NCI-H524 (cell line): ENCODE measurements at places on chromosomes 2 and 18.

DNA sequence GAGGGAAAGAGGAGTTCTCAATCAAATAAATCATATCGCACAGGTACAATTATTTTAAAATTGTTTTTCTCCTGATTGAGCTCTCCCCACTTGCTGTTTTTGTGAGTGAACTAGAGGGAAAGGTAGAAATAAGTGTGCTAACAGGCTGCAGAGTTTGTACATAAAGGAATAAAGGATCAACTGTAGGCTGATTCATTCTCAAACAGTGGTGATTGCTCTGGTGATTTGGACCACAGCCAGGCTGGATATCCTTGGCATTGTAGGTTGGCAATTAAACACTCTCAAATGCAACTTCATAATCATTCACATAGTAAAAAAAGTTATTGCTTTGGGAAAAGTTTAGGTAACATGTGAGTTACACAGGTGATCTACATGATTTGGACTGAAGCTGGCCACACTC, 29.8 kb downstream of the LRP1B start:
- no peak for DNase-seq

DNA sequence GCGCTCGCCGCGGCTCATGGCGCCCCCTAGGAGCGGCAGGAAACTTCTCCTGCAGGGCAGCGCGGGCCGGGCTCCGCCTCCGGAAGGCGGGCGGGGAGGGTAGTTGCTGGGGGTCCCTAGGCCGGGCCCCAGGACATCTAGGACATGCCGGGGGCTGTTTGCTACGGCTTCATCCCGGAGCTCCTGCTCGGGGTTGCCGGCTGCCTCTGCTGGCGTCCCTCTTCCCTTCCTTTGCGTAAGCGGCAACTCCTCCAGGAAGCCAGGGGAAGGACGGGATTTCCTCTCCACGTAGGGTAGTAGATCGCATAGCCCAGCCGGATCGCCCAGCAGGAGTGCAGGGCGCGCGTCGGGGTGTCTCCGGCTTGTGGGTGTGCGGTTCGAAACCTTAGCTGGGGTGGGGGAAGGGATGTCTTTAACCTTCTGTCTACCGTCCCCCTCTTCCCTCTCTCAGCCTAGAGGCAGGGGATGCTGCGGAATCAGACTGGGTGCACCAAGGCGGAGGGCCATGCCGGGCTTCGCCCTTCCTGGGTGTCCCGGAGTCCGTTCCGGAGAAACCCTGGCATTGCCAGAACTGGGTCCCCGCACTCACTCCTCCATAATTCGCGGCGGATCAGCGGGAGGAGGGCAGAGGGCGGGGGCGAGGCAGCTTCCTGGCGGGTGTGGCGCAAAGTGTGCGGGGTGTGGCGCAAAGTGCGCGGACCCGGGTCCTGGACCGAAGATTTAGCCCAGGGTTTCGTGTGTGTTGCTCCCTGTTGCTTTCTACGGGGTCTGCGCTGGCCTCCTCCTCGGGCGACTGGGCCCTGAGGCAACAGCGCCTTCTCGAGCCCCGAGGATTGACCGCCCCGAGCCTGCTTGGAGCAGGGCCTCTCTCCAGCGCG, 12.2 kb upstream of the SKOR2 start:
- DNase-seq, result no peak

- DNase-seq, result no peak
These were observed 14.3 kb downstream of the DSG2 start for GRCh38 chr18:31512203-31512764.

DNA sequence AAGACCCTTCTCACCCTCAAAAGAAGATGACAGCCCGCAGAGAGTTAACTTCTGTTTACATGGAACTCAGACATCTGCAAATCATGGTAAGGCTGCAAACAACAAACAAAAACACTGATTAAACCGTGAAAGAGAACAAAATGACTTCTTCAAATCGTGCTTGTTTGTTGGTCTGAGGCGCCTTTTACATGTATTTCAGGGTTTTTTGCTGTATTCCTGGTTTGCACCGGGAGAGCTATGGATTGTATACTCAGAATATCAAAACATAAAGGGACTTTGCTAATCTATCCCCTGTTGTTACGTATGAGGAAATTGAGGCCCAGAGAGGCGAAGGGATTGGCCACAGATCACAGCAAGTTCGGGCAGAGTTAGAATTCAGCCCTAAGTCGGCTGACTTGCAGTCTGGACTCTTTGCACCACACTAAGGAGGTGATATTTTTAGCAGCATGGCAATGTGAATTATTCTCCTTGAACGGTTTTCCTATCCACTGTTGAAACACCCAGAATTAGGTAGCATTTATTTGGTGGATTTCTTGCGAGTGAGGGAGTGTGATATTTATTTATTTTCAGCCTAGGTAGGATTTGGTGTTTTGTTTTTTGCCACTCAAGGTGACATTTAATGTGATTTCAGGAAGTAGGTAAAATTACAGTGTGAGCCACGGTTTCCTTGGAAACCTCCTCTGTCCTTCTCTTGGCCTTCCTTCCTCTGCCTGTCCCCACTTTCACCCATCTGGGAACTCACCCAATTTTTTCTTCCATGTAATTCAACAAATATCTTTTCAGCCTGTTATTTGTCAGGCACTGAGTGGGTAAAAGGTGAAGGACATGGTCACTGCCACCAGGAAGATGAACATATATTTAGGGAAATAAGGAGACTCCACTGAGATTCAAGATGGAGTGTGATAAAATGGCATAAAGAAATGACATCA, 980 bp upstream of the PDE6D start:
- DNase-seq, result no peak

GRCh38 chr2:28982381-28982950, 1.4 kb downstream of the TOGARAM2 start:
- DNase-seq, result no peak

DNA sequence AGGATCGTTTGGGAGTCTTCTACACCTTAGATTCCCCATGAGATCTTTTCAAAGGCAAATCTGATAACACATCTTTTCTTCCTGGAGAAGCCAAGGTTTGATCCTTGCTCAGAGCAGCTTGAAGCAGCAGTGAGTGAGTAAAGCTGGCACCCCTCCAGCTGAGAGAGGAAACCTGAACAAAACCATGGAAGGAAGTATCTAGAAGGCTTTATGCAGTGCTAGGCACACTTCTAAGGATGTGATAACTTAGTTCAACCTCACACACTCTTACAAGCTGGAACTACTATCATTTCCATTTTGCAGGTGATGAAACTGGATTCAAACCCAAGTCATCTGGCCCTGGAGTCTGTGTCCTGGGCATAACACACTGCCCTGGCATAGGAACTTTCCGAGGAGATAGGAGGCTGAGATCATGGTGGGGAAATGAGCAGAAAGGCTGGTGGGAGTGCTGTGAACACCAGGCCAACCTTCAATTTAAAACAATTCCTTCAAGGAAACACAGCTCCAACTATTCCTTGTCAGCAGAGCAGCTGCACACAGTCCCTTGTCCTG, 71.2 kb downstream of the CTAGE1 start:
- no peak for DNase-seq

- peak; percentile 18 for DNase-seq
These were observed 167.2 kb downstream of the FBXO15 start for GRCh38 chr18:73980289-73980979.

DNA sequence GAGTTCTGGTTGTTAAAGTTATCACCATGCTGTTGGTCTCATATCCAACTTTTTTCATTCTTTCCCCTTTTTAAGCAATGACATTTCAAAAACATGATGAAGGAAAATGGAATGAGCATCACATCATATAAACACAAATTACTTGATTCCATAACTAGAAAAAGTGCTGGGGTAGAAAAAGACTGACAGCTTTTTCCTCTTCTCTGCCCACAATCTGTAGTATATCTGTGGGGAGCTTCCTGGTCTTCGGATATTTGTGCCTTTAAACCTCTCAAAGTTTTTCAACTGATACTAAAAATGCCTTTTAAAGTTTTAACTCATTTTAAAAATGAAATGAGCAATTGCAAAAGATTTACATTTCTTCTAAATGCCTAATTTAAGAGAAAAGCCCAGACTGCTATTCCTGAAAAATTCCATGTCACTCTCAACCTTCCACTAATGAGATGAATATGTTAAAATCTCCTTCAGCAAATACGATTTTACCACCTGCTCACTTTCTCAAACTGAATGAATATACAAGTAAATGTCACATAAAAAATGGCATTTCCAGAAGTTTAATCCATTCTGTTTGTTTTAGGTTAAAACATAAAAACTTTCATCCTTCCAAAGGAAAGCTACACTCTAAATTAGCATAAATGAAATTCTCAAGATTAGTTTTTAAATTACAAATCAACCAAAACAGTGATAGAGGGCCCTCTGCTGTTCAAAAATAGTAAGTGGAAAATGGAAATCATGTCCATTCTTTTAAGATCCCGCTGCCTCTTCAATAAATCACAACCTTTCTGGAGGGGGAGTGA, 2.1 kb downstream of the DNAH7 start:
- DNase-seq, result peak; percentile 62

DNA sequence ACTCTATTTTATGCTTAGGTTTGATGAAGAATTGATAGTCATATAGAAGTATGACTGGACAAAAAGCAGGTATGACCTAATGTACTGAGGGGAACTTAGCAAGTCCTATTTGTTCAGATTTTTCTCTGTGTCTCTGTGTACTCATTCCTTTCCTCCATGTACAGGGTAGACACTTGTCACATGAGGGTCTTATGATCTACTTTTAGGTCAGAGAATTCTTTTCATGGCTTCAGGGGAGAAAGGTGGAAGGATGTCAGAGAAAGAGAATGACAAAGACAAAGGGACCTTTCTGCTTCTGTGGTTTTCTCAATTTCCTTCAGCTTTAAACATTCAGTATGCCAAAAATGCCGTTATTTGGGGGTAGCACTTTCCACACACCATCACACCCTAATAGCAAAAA, 181.6 kb downstream of the WDPCP start:
- DNase-seq, result no peak

- peak; percentile 59 for DNase-seq
These were observed 130.1 kb downstream of the GCA start for GRCh38 chr2:162473986-162474385.

DNA sequence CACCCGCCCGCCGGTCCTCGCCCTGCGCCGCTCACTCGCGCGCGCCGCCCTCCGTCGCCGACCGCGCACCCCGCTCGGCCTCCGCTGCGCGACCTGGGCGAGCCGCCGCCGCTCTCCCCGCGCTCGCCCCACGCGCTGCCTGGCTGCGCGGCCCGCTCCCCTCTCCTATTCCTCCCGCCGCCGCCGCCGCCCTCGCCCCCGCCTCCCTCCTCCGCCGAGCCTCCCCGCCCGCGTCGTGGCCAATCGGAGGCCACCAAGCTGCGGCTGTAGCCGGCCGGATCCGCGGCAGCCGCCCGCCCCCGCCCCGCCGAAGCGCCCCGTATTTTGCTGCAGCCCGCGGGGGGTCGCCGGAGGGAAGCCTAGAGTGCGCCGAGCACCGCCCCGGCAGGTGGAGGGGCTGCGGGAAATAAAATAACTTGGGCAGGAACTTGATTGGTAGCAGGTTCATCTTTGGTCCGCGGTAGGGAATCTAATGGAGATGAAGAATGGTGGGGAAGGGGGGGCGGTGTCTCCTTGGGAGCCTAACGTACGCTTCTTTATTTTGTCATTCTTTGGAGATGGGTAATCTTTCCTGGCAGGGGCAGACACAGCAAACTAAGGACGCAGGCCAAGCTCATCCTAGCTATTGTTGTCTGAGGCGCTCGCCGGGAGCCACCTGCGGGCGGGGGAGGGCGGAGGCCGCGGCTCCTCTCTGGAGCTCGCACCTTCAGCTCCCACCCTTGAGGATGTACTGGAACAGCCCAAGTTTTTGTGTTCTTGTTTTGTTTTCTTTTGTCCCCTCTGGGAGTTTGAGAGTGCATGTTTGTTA, 1.1 kb upstream of the CDH2 start:
- peak; percentile 87 for DNase-seq

GRCh38 chr2:209460151-209460761, 36.4 kb downstream of the MAP2 start:
- no peak for DNase-seq

DNA sequence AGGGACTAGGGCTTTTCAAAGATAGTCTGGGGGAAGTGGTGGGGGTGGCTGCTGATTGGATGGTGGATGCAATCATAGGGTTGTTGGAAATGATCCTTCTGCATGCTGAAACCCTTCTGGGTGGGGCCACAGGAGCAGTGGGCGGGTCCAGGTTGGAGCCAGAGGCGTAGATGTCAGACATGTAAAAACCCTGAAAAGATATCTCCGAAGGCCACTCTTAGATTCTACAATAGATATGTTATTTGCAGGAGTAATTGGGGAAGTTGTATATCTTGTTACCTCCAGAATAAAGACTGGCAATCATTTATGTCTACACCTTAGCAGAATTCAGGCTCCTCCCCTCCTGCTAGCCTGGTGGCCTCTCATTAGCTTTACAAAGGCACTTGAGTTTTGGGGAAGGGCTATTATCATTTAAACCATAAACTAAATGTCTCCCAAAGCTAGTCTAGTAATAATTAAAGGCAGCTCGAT, 8.2 kb upstream of the FAM98A start:
- DNase-seq, result no peak

DNA sequence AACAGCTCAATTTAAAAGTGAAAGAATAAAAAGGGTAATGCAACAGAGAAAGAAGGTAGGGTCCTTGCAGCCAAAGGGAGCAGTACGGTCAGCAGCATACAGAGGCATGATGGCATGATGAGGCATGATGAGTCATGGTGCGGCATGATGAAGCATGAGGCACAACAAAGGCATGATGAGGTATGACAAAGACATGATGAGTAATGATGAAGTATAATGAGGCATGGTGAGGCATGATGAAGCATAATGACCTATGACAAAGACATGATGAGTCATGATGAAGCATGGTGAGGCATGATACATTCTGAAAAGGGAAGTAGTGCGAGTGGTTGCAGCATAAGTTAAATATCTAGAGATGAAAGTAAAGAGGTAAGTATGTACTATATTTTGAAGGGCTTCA, 673.2 kb downstream of the TMEM182 start:
- no peak for DNase-seq

- DNase-seq, result no peak
These were observed 313.9 kb downstream of the ZEB2 start for GRCh38 chr2:144206019-144206418.

- DNase-seq, result no peak
These were observed 160.8 kb downstream of the PHLPP1 start for GRCh38 chr18:62876111-62876510.

- no peak for DNase-seq
These were observed 14.8 kb upstream of the CLASP1 start for GRCh38 chr2:121664086-121664485.

GRCh38 chr2:141598982-141599381, 531.8 kb downstream of the LRP1B start:
- no peak for DNase-seq

GRCh38 chr2:226797289-226797988, 2.2 kb downstream of the IRS1 start:
- DNase-seq, result no peak

DNA sequence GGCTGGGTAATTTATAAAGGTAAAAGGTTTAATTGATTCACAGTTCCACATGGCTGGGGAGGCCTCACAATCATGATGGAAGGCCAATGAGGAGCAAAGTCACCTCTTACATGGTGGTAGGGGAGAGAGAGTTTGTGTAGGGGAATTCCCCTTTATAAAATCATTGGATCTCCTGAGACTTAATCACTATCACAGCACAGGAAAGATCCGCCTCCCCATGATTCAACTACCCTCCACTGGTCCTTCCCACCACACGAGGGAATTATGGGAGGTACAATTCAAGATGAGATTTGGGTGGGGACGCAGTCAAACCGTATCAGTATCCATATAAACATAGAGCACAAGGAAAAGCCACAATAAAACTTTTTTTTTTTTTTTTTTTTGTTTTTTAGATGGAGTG, 172.6 kb upstream of the PIEZO2 start:
- DNase-seq, result no peak

GRCh38 chr2:152176113-152176714, 651 bp upstream of the STAM2 start:
- no peak for DNase-seq

- no peak for DNase-seq
These were observed 37.1 kb downstream of the CD28 start for GRCh38 chr2:203743441-203743981.
